HuH-7.5 (cell line): ENCODE measurements at places on chromosomes 1 and 21.
A peak's percentile ranks its signal among the peaks of the same experiment; 100 is the strongest.

DNA sequence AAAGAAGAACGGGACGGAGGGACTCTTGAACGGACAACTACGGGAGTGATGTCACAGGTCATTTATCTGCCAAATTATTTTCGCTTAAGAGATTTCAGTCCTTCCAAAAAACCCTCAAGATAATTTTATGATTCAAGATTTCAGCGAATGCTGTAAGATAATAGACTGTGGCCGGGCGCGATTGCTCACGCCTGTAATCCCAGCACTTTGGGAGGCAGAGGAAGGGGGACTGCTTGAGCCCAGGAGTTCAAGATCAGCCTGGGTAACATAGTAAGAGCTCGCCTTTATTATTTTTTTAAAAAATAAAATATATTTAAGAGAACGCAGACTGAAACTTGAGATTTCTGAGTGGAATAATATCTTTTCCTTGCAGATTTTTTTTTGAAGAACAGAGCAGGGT is 609 bp downstream of the RWDD2B start:
- DNase-seq = no peak

DNA sequence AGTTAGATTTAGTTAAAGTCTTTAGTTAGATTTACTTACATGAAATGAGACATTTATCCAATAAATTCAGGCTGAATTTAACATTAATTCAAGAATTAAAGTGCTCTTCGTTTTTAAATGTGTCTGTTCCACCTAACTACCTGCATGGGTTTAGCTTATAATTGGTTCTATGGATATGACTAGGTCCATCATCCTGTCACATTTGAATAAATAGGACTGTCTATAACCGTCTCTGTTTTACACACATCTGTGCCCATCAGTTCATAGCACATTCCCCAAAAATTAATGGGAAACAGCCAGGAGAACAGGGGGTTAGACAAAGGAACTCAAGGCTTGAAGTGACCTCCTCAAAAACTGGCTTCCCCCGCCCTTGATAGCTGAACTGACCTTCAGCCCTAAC is 219.6 kb downstream of the MRPL39 start:
- DNase-seq = no peak

GRCh38 chr1:83588140-83588539 is 410.8 kb downstream of the TTLL7 start:
- no peak for DNase-seq

DNA sequence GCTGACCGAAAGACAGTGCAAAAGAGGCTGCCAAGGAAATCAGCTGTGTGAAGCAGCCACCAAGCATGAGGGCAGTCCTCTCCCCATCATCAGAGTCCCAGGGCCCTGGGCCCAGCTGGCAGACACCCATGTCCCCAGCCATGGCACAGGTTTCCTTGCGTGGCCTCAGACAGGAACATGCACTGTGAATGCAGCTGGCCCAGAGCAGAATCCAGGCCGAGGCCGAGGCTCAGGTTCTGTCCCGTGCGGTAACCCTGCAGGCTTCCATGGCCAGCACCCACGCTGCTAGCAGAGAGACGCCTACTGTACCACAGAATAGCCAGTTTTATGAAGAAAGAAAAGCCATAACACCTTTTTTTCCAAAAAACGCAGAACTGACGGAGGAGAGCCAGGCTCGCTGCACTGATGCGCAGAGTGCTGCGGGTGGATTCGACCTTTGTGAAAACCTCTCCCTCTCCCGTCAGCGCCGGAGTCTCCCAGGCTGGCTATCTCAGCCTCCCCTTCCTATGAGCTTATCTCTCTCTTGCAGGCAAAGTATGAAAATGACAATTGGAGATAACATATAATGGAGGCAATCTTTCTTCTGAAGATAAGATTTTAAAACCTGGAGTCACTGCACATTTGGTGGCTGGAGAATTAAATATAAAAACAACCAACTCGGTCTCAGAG is 106.6 kb downstream of the NPHP4 start:
- DNase-seq = no peak

GRCh38 chr1:167219646-167220536 is 795 bp upstream of the POU2F1 start:
- peak; percentile 31 for DNase-seq

DNA sequence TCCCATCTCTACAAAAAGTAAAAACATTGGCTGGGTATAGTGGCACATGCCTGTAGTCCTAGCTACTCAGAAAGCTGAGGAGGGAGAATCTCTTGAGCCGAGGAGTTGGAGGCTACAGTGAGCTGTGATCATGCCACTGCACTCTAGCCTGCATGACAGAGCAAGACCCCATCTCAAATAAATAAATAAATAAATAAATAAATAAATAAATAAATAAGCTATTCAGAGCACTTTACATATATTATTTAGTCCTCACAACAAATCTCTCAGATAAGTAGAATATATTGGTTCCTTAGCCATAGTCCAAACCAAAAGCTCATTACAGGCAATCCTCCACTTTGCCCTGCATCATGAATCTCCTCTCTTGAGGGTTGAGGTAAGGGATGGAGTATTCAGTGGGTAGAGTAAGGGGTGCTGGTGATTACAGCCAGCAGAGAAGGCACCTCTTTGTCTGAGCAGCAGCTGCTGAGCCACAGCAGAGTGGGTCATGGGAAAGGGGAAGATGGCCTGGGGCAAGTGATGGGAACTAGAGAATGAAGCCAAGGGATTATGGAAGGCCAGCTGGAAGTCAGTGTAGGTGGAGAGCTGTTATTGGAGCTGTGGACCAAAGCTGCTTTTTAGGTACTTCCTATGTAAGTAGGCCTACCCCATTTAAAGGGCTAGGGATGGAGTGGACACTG is 115.5 kb upstream of the ZNF644 start:
- no peak for DNase-seq

DNA sequence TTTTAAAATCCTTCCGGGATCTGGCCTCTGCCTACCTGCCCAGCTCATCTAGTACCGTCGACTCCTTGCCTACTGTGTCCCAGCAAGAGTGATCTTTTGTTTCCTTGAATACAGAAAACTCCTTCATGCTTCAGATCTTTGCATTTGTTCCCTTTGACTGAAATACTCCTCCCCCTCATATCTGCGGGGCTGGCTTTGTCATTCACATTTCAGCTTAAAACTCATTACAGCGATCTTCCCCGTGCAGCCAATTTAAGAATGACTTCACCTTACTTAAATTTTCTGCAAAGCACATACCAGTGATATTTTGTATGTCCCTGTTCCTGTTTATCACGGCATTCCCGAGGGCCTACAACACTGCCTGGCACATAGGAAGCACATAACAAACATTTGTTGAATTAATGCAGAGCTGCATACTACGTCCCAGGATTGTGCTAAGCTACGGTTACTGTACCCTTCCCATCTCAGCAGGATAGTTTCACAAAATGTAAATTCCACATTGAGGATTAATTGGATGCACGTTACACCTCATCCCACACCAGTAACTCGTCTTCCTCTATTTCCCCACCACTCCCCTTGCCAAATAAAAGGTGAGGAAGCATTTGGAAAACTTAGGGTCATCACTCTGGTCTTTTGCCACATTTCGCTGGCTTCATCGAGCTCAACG is 837 bp upstream of the DESI2 start:
- DNase-seq = no peak

- no peak for DNase-seq
Measured at GRCh38 chr1:59714966-59715365, 99.8 kb upstream of the HOOK1 start.

DNA sequence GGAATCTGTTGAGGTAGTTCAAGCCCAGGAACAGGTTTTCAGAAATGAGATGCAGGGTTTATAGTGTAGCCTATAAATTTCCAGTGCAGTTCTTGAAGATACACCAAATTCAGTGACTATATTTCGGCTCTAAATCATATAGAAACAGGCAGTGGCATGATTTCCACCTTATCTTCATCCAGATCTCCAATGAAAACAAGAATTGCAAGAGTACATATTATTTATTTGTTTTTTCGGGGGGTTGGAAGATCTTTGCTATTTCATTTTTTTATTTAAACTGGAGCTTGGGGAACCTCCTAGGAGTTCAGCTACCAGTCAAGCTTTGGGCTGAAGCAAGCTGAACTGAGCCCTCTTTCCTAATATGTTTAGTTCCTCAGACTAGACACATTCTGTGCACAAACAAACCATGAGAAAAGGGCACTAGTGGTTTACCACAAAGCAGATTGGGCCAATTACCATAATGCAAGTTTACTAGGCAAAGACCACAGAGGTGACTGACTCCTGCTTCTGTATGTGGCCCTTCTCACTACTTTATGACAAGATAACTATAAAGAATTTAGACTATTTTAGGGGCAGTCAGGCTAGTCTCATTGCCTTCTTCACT is 68.5 kb downstream of the RGS2 start:
- DNase-seq = no peak

- DNase-seq = no peak
Measured at GRCh38 chr1:1293263-1294249, 13.3 kb downstream of the SCNN1D start.

GRCh38 chr21:38326899-38327298 is 70.1 kb downstream of the KCNJ15 start:
- DNase-seq = no peak

DNA sequence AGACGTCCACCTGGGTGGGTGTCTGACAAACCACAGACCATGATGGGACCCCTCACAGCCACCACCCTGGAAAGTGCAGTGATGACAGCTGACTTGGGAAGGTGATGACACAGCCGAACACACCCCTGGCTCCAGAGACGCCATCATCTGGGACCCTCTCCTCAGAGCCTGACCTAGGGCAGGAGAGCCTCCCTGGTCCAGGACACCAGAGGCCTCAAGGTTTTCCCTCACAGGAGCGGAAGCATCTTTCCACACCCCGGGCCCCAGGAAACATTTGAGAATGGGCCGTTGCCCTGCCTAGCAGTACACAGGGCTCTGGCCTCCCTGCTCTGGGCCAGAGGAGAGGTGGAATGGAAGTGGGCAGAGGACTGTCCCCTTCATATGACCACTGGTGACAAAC is 79.7 kb downstream of the SYT2 start:
- no peak for DNase-seq

DNA sequence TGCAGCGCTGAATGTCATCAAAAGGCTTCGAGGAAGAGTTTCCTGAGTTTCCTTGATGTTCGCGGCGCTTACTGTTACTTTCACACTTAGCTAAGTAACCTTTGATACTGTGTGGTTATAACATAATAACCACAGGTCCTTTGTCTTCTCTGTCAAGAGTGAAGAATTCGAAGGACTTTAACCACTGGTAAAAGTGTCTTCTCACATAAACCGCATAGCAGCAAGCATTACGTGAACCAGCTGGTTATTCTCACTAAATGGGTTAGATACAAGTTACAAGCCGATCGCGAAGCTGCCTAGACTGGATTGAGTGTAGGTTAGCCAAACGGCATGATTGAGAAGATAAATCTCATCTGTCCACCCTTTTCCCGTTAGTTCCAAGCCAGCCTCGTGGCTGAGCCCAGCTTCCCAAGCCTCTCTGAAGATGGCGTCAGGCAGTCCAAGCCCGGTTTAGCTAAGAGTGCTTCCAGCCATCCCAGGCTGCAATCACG is 18.3 kb upstream of the IFNGR2 start:
- DNase-seq = no peak

GRCh38 chr1:85580872-85581801 is 576 bp downstream of the CCN1 start:
- DNase-seq = peak; percentile 83

GRCh38 chr1:213973129-213973528 is 14.6 kb upstream of the PROX1 start:
- no peak for DNase-seq

- DNase-seq = no peak
Measured at GRCh38 chr21:32386195-32386870, 6.5 kb downstream of the URB1 start.

GRCh38 chr1:36231191-36231590 is 6.9 kb downstream of the THRAP3 start:
- no peak for DNase-seq
